ENCODE measurements at places on chromosomes 13 and 19. TPM values are rescaled to one million over a fixed set of nuclear protein-coding genes. Genes with fewer than 3 reads are reported as not detected.

RDH8 gene
- total RNA-seq = not detected

C19orf73 gene
- total RNA-seq = 1.7 TPM

MED4 gene
- total RNA-seq = 41.1 TPM

FGF22 gene
- 0.29 TPM for total RNA-seq

ADM5 gene
- total RNA-seq = 2.0 TPM

USHBP1 gene
- total RNA-seq = 9.2 TPM

SSC5D gene
- total RNA-seq = 5.3 TPM

MIA gene
- not detected for total RNA-seq

MIR17HG gene
- 2.4 TPM for total RNA-seq

GRCh38 chr13:26529441-26529840 is 28.0 kb upstream of the WASF3 start:
- H3K36me3 ChIP-seq = no peaks in the 10 kb centered on the region
- H3K4me3 ChIP-seq = no peak overlapping the region
- no peak overlapping the region for H3K27ac ChIP-seq
- H3K27me3 ChIP-seq = no peaks in the 10 kb centered on the region
- H3K4me1 ChIP-seq = no peaks in the 10 kb centered on the region

DNA sequence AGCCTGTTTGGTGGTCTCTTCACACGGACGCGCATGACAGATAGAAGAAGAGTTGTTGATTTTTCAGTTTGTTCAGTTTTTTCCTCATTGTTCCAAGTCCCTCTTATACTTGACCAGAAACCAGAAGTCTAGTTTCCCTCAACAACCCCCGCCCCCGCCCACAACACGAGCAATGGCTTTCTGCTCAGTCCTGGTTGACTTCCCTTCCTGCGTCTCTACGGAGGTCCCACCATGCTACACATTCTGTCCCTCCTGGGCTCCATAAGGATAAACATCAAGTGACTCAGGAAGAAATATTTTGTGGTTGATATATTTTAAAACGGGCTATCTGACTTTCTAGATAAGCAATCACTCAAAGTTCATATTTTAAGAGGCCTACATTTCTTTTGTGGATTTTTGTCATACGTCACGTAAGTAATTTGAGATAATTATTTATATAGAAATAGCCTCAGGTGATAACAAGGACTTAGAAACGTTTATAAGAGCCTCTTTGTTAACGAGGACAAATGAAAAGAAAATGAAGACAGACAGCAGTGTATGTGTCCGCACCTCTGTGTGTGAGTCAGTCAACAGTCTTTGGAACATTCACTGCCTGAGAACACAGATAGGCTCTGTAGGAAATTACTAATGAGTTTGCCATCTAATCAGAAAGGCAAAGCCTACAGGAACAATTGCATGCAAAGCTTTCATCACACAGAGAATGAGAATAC is 214.4 kb downstream of the RAP2A start:
- no peaks in the 10 kb centered on the region for H3K4me1 ChIP-seq
- H3K36me3 ChIP-seq = no peaks in the 10 kb centered on the region
- no peak for DNase-seq
- no peak overlapping the region for H3K4me3 ChIP-seq

DNA sequence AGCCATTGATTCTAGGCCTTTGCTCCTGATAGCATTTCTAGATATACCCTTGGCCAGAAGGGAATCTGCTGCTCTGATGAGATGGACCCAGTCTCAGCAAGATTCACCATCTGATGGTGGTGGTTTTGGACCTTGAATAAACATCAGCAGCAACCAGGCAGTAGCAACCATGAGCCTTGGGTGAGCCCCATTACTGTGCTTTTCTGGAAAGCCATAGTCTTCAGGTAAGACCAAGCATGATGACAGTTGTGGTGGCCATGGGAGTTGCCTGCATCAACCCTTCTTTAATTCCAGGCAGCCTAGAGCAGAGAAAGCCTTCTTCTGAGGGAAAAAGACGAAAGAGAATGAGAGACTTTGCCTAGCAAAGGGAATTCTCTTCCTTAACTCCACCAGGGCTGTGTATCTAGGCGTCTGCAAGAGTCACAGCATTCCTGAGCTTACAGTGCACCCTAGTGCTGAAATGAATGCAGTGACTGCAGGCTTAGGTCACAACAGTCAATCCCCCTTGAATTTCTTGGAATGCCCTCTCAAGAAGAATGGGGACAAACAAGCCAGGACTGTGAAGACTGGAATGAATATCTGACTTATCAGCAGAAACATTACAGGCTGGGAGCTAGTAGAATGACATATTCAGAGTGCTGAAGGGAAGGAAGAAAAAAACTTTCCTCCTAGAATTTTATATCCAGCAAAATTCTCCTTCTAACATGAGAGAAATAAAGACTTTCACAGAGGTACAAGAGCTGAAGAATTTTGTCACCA is 942.4 kb upstream of the PCDH20 start:
- H3K27ac ChIP-seq = no peak overlapping the region
- H3K36me3 ChIP-seq = no peaks in the 10 kb centered on the region
- H3K27me3 ChIP-seq = no peaks in the 10 kb centered on the region
- no peaks in the 10 kb centered on the region for H3K4me1 ChIP-seq
- DNase-seq = no peak

GRCh38 chr19:3975144-3975543 is 4.2 kb upstream of the DAPK3 start:
- peaks cover 61% of the 10 kb centered on the region for H3K36me3 ChIP-seq
- no peak overlapping the region for H3K4me3 ChIP-seq
- H3K27ac ChIP-seq = no peak overlapping the region
- H3K4me1 ChIP-seq = peaks cover 33% of the 10 kb centered on the region
- H3K27me3 ChIP-seq = no peaks in the 10 kb centered on the region

GRCh38 chr13:99434258-99434788 is 66.9 kb upstream of the TM9SF2 start:
- peaks cover 2% of the 10 kb centered on the region for H3K27me3 ChIP-seq
- no peak for DNase-seq
- no peaks in the 10 kb centered on the region for H3K36me3 ChIP-seq
- H3K27ac ChIP-seq = peak overlapping the region; percentile 89

DNA sequence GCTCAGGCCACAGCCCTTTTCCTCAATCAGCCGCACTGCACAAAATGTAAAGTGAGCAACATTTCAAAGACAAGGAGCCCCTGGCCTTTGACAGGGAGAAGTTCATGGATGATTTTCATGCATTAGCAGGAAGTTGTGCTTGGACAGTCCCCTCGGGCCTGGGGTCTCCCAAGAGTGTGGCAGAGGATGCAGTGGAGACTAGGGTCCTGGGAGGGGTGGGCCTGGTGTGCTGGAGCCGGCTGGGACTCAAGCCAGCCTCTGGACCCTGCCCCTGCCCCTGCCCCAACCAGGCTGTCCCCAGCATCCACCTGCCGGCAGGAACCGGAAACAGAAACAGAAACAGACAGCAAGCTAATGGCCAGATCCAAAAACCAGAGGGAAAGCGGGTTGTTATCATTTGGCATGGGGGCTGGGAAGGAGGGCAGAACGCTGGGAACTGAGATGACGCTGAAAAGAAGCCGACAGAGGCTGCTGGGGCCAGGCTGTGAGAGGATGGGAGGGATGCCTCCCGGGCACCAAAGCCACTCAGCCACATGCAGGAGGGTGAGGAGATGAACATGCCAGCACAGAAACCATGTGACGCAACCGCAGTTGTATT is 2.3 kb downstream of the GAS6 start:
- no peaks in the 10 kb centered on the region for H3K36me3 ChIP-seq
- H3K4me3 ChIP-seq = peak overlapping the region; percentile 71
- peaks cover 44% of the 10 kb centered on the region for H3K4me1 ChIP-seq
- peaks cover 49% of the 10 kb centered on the region for H3K27me3 ChIP-seq
- no peak for DNase-seq

DNA sequence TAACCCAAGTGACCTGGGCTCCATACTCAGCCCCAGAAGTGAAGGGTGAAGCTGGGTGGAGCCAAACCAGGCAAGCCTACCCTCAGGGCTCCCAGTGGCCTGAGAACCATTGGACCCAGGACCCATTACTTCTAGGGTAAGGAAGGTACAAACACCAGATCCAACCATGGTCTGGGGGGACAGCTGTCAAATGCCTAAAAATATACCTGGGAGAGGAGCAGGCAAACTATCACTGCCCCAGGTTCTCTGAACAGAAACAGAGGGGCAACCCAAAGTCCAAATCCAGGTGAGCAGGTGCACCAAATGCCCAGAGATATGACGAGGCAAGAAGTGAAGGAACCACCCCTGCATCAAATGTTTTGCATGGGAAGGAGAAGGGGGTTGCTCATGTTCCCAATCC is 6.1 kb upstream of the CEACAM7 start:
- no peak overlapping the region for H3K27ac ChIP-seq
- no peaks in the 10 kb centered on the region for H3K36me3 ChIP-seq
- peaks cover 48% of the 10 kb centered on the region for H3K27me3 ChIP-seq
- H3K4me1 ChIP-seq = no peaks in the 10 kb centered on the region
- DNase-seq = no peak
- H3K4me3 ChIP-seq = no peak overlapping the region

DNA sequence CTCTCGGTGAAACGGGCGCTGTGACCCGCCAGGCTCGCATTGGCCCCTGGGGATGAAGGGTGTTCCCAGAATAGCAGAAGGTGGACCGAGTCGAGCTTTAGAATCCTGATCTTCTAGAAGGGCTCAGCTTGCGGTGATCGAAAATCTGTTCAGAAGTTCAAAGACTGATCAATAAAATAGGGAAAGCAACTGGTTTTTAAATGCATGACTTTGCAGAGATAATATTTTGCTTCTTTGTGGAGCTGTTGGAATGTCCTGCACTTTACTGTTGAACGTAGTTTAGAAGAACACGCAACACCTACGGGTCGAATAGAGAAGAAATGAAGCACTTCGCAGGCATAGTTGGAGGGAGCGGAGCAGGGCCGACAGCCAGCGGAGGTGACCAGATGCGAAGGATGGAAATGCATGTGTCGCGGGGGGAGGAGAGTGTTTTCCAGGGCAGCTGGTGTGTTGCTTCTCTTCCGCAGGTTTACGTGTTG is 766 bp downstream of the CEBPG start:
- no peaks in the 10 kb centered on the region for H3K36me3 ChIP-seq
- peak overlapping the region; percentile 78 for H3K4me3 ChIP-seq

GRCh38 chr13:59801107-59801880 is 362.4 kb downstream of the DIAPH3 start:
- no peak overlapping the region for H3K27ac ChIP-seq
- DNase-seq = no peak
- no peaks in the 10 kb centered on the region for H3K4me1 ChIP-seq
- no peaks in the 10 kb centered on the region for H3K27me3 ChIP-seq
- H3K4me3 ChIP-seq = no peak overlapping the region

DNA sequence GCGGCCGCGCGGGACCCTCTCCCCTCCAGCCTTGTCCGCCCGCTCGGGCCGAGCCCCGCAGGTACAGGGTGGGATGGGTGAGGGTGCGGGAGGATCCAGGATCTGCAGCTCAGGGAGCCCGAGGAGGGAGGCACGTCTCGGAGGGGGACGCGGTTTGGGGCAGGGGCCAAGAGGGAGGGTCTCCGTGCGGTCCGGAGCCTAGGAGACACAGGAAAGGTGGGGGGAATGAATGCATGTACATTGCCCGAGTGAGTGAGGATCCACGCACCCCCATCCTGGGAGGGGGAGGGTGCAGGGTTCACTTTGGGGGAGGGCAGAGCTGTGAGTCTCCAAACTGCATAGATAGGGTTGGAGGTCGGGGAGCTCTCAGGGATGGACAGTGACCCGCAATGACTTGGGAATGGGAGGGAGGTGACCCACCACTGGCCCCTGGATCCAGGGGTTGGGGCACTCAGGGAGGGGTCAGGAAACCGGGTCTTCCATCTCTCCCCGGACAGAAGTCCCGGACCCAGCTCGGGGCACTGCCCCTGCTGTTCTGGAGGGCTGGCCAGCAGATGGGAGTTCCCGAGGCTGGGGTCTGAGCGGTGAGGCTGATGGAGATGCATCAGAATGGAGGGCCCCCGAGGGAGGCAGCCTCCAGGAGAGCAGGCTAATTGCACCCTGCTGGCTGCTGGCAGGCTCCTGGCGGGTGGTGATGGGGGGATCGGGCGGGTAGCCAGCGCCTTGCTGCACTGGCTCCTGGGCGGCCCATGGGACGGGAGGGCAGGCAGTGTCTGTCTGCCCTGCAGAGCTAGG is 547 bp downstream of the KCNN1 start:
- DNase-seq = no peak
- H3K4me3 ChIP-seq = no peak overlapping the region
- no peak overlapping the region for H3K27ac ChIP-seq
- peaks cover 20% of the 10 kb centered on the region for H3K27me3 ChIP-seq

- no peak overlapping the region for H3K4me3 ChIP-seq
- no peak for DNase-seq
- no peak overlapping the region for H3K27ac ChIP-seq
- H3K4me1 ChIP-seq = no peaks in the 10 kb centered on the region
These were observed 99.0 kb upstream of the MRI1 start for GRCh38 chr19:13665125-13665905.

DNA sequence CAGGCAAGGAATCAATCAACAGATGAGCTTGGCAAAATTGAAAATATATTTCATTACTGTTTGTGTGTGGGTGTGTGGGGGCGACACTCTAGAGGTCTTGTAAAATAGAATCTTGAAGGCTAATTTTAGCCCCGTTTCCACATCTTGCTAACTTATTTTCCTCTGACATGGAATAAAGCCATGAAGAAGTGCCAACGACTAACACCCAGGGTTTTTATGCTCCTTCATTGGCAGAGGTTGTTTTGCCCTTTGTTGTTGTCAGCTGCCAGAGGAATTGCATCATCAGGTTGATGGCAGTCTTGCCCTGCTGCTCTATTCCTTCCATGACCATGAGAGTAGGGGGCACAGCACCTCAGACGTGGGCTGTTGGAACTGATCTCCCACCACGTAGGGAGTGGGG is 30.6 kb upstream of the FAM216B start:
- no peaks in the 10 kb centered on the region for H3K36me3 ChIP-seq
- no peak overlapping the region for H3K4me3 ChIP-seq
- H3K27ac ChIP-seq = no peak overlapping the region
- H3K27me3 ChIP-seq = no peaks in the 10 kb centered on the region
- no peak for DNase-seq

DNA sequence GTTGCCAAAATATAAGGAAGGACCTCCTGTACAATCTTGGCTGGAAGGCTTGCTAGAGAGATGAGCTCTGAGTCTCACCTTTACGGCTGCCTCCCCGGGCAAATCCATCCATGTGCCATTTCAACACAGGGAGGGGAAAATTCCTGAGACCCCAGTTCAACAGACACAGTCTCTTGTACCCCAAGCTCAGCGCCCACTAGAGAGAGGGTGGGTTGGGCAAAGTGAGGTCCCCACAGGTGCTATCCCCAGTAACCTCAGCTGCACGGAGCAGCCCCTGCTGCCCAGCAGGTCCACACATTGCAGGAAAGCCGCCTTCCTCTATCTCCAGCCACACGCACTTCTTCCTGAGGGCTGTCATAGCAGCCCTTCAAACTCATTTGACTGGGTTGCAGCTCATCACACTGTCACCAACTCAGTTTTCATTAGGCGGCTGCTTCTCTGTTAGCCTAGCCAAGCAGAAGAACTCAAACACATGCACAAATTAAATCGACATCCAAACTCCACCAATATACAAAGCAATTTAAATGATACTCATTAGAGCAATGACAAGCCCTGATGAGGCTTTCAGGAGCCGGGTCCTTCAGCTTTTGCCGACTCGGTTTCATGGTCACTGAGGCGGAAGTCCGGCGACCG is 80.4 kb downstream of the TSHZ3 start:
- no peak for DNase-seq

- peak overlapping the region; percentile 43 for H3K4me3 ChIP-seq
- no peak for DNase-seq
- H3K36me3 ChIP-seq = no peaks in the 10 kb centered on the region
- no peaks in the 10 kb centered on the region for H3K27me3 ChIP-seq
- H3K4me1 ChIP-seq = no peaks in the 10 kb centered on the region
- H3K27ac ChIP-seq = no peak overlapping the region
These were observed 13.8 kb downstream of the DNASE2 start for GRCh38 chr19:12867120-12868099.

GRCh38 chr13:97387890-97388289 is 46.1 kb upstream of the RAP2A start:
- H3K27ac ChIP-seq = peak overlapping the region; percentile 77
- H3K36me3 ChIP-seq = no peaks in the 10 kb centered on the region
- no peak overlapping the region for H3K4me3 ChIP-seq
- peaks cover 3% of the 10 kb centered on the region for H3K4me1 ChIP-seq

GRCh38 chr19:12834566-12834943 is at the start of gene RTBDN:
Gene RTBDN (minus strand): TSS chr19:12834579. CDS start chr19:12829979, 4,600 bp downstream.
- peaks cover 100% of the 10 kb centered on the region for H3K27me3 ChIP-seq
- no peak within 1 kb of the TSS for H3K27ac ChIP-seq

Measured in left lung (tissue), 14 donors.